T-helper 2 cell treated with Interferon-gamma antibody and Interleukin-4, amounts not matched to agents 5 μg/mL and 100 μg/mL, for 36 hours (primary cell): ENCODE measurements at places on chromosomes 2 and 18.

DNA sequence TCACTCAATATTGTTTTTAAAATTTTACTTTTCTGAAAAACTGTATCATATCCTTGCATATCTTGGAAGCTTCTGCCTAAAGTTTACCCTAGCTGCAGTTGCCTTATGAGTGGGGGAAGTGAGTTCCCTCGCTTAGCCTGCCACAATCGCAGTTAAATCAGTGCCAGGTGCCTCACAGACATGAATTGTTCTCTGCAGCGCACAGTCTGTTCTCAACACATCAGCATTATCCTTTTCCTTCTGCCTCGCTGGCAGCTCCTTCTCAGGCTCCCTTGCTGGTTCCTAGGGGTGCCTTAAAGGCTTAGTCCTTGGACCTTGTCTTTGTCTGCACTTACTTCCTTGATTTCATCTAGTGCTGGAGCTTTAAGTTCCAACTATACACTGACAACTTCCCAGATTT is 132.8 kb downstream of the TTC27 start:
- H3K4me3 ChIP-seq, result no peak overlapping the region
- no peak for DNase-seq
- H3K4me1 ChIP-seq, result peaks cover 14% of the 10 kb centered on the region
- peaks cover 21% of the 10 kb centered on the region for H3K36me3 ChIP-seq

DNA sequence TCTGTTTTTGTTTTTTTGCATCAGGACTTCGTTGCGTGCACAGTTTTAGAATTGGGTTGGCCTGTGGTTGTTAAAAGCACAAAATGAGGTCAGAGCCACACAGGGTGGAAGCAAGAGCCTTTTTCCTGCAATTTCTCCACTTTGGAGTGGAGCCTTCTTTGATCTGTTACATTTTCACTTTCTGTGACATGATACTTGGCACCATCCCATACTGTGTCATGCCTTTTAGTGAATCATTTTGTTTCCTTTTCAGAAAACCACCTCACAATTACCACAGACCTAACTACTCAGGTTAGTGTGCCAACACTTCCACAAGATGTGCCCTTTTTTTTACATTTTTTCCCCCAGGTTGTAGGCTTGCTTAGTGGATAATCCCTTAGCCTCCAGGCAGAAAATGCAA is 32.5 kb downstream of the MERTK start:
- no peak for DNase-seq
- no peaks in the 10 kb centered on the region for H3K36me3 ChIP-seq
- H3K4me1 ChIP-seq, result peaks cover 7% of the 10 kb centered on the region
- peak overlapping the region; percentile 3 for H3K27ac ChIP-seq
- H3K4me3 ChIP-seq, result no peak overlapping the region

DNA sequence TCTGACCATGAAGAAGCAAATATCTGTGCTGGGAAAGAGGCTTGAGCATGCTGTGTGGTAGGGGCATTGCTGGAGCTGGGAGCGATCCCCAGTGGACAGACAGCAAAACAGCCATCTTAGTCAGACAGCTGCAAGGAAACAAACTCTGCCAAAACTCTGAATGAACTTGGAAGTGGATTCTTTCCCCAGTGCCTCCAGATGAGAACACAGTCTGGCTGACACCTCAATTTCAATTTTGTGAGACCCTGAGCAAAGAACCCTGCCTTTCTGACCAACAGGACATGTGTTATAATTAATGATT is 23.2 kb upstream of the FAP start:
- H3K36me3 ChIP-seq, result peaks cover 31% of the 10 kb centered on the region
- no peaks in the 10 kb centered on the region for H3K27me3 ChIP-seq
- no peak overlapping the region for H3K27ac ChIP-seq
- H3K4me3 ChIP-seq, result no peak overlapping the region
- no peak for DNase-seq

GRCh38 chr2:234705108-234705507 is 208.2 kb upstream of the ARL4C start:
- no peak overlapping the region for H3K4me3 ChIP-seq
- H3K27me3 ChIP-seq, result no peaks in the 10 kb centered on the region
- no peak for DNase-seq
- no peaks in the 10 kb centered on the region for H3K4me1 ChIP-seq
- no peak overlapping the region for H3K27ac ChIP-seq
- no peaks in the 10 kb centered on the region for H3K36me3 ChIP-seq

DNA sequence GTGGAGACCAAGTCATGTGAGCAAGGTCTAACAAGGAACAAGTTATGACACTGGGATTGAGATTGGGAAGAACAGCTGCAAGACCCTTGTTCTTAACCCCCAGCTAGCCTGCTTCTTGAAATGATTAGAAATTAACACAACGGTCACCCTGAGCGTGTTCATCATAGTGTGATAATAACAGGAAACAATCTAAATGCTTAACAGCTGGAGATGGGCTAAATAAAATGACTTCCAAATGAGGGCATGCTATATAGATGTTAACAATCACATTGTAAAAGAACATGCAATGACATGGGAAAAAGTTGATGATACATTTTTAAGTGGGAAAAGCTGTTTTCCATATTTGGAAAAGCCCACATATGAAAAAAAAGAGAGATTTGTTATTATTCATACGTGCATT is 47.6 kb downstream of the RPL37A start:
- DNase-seq, result no peak
- H3K36me3 ChIP-seq, result no peaks in the 10 kb centered on the region
- H3K27me3 ChIP-seq, result peaks cover 6% of the 10 kb centered on the region

DNA sequence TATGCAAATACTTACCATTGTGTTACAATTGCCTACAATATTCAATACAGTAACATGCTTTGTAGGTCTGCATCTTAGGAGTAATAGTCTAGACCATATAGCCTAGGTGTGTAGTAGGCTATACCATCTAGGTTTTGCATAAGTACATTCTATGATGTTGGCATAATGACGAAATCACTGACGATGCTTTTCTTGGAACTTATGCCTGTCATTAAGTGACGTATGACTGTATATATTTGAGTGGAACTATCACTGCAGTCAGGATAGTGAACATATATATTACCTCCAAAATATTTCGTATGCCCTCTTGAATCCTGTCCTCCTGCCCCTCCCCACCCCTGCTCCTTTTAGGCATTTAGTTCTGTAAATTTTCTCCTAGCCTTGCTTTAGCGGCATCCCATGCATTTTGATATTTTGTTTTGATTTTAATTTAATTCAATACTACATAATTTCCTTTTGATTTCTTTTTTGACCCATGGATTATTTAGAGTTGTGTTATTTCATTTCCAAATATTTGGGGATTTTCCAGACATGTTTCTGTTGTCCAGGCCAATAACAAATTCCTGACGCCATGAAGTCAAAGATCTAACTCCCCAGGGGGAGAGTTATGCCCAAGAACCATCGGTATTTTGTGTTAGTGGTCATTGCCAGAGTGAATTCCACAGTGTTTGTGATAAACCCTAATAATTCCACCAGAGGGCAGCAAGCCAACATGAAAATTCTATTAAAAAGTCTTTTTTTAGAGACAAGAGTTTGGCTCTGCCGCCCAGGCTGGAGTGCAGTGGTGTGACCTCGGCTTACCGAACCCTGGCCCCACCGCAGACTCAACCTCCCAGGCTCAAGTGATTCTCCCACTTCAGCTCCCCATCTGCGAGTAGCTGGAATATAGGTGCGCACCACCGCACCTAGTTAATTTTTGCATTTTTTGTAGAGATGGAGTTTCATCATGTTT is 24.2 kb upstream of the CASP8 start:
- H3K4me1 ChIP-seq, result peaks cover 50% of the 10 kb centered on the region
- H3K27ac ChIP-seq, result peak overlapping the region; percentile 73
- DNase-seq, result peak; percentile 46
- peaks cover 52% of the 10 kb centered on the region for H3K36me3 ChIP-seq
- no peaks in the 10 kb centered on the region for H3K27me3 ChIP-seq

DNA sequence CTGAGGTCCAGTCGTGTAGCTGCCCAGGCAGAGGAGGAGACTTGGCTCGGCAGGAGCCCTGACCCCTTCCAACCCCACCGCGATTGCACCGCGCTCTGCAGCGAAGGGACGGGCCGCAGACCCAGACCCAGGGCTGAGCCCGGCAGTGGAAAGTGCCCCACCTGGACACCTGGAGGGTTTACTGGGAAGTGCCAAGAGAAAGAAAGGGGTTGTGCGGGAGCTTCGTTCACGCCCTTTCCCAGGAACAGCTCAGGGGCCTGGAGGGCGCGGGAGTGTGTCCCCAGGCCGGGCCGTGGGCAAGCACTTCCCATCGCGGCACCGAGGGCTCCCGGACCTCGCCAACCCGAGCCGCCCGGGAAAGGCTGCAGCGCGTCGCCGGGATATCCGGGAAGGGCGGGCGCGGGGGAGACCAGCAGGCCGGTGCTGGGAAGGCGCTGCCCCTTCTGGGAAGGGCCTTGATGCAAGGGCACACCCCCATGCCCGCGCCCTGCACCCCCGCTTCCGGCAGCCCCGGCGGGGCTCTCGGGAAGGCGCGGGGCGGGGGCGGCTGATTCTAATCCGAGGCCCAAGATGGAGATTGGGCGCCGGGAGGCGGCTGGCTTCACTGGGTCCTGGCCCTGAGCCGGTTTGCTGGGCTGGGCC is 36.1 kb upstream of the MRPL33 start:
- peaks cover 1% of the 10 kb centered on the region for H3K36me3 ChIP-seq
- H3K27me3 ChIP-seq, result no peaks in the 10 kb centered on the region
- DNase-seq, result peak; percentile 65
- H3K4me3 ChIP-seq, result peak overlapping the region; percentile 18
- H3K27ac ChIP-seq, result no peak overlapping the region

GRCh38 chr2:158099716-158100115 is 2.0 kb upstream of the UPP2 start:
- H3K36me3 ChIP-seq, result no peaks in the 10 kb centered on the region
- no peaks in the 10 kb centered on the region for H3K4me1 ChIP-seq
- no peak for DNase-seq
- no peak overlapping the region for H3K4me3 ChIP-seq
- H3K27ac ChIP-seq, result no peak overlapping the region

DNA sequence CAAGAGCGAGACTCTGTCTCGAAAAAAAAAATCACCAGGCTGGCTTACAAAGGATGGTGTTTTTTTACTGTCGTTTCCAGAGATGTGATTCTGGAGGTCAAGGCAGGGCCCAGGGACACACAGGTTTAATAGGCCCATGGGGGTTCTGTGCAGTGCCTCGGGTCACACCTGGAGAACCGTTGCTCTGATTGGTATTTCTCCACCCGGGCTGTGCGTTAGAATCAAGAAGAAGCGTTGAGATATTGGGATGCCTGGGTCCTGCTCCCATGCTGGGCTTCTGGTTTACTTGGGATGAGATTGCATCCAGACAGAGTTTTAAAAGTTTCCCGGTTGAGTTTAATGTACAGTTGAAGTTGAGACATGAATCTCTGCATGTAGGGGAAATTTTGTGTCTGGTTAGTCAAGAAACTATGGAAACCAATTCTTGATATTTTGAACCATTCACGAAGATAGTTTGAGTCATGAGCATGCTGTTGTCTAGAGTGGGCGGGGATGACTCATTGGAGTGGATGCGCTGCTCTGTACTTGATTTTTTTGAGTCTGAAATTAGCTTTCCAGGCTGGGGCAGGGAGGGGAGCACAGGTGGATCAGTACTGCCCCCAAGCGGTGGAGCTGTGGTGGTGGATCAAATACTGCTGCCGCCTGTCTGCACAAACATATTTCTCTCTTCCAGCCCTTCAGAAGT is 50.1 kb downstream of the GREB1 start:
- no peaks in the 10 kb centered on the region for H3K27me3 ChIP-seq
- peaks cover 3% of the 10 kb centered on the region for H3K4me1 ChIP-seq
- H3K36me3 ChIP-seq, result no peaks in the 10 kb centered on the region
- H3K4me3 ChIP-seq, result no peak overlapping the region
- no peak overlapping the region for H3K27ac ChIP-seq

- H3K4me3 ChIP-seq, result peak overlapping the region; percentile 50
- H3K4me1 ChIP-seq, result peaks cover 46% of the 10 kb centered on the region
- peaks cover 3% of the 10 kb centered on the region for H3K36me3 ChIP-seq
- no peaks in the 10 kb centered on the region for H3K27me3 ChIP-seq
- no peak for DNase-seq
- H3K27ac ChIP-seq, result peak overlapping the region; percentile 88
These were observed 29.4 kb downstream of the ZFP36L2 start for GRCh38 chr2:43196768-43197587.

- peaks cover 38% of the 10 kb centered on the region for H3K4me1 ChIP-seq
- no peak for DNase-seq
- H3K36me3 ChIP-seq, result peaks cover 55% of the 10 kb centered on the region
- no peak overlapping the region for H3K4me3 ChIP-seq
- no peaks in the 10 kb centered on the region for H3K27me3 ChIP-seq
- H3K27ac ChIP-seq, result no peak overlapping the region
These were observed 4.2 kb downstream of the RNF144A start for GRCh38 chr2:6921321-6921922.

DNA sequence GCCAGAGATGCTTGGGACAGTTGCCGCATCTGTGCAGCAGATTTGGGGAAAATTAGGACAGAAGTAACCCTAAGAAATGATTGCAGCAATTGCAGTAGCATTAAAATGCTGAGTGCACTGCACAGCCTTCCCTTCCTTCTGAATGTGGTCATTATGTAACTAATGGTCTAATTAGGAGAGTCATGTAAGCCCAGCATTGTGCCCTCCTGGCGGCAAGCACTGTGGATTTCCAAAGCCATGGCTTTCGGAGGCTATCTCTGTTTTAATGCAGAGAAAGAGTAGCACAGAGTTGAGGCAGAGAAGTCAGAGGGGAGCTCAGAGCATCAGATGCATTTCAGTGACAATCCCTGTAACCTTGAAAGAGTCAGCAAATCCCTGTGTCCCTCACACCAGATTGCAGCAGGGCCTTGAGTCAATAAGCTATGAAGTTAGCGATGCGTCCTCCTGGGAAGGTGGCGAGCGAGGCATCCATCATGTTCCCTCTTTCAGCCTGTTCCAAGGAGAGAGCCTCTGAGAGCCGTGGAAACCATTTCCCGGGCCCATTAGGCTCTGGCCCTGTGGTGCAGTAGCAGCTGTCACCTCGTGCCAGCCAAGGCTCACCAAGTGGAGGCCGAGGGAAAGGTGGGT is 307.2 kb downstream of the FBXO15 start:
- H3K27ac ChIP-seq, result no peak overlapping the region
- peaks cover 2% of the 10 kb centered on the region for H3K4me1 ChIP-seq
- H3K4me3 ChIP-seq, result no peak overlapping the region
- H3K36me3 ChIP-seq, result no peaks in the 10 kb centered on the region
- DNase-seq, result no peak

- H3K4me1 ChIP-seq, result peaks cover 6% of the 10 kb centered on the region
- H3K4me3 ChIP-seq, result no peak overlapping the region
- no peak for DNase-seq
These were observed 20.3 kb downstream of the TUBB6 start for GRCh38 chr18:12328179-12328823.

- H3K4me3 ChIP-seq, result no peak overlapping the region
- H3K36me3 ChIP-seq, result no peaks in the 10 kb centered on the region
- H3K4me1 ChIP-seq, result no peaks in the 10 kb centered on the region
- DNase-seq, result no peak
These were observed 198.3 kb downstream of the MGAT5 start for GRCh38 chr2:134452042-134452733.

DNA sequence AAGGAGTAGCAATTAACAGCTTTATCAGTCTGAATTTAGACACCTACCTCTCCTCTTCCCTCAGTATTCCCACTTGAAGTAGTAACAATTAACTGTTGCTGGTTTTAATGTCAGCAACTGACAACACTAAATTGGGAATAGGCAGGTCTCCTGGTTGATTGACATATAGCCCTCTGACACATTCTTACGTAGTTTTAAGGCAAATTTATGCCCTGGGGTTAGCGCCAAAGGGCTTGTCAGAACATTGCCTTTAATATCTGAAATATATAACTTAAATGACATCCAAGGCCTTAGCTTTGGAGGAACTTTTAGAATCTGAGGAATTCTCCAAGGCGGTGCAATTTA is 7.4 kb downstream of the ASXL3 start:
- H3K27ac ChIP-seq, result no peak overlapping the region
- no peaks in the 10 kb centered on the region for H3K4me1 ChIP-seq
- H3K27me3 ChIP-seq, result peaks cover 2% of the 10 kb centered on the region
- no peaks in the 10 kb centered on the region for H3K36me3 ChIP-seq
- no peak overlapping the region for H3K4me3 ChIP-seq
